ENCODE measurements at places on chromosomes 5 and 9. TPM values are rescaled to one million over a fixed set of nuclear protein-coding genes. Genes with fewer than 3 reads are reported as not detected.

FBN2 gene
- 7.2 TPM for total RNA-seq

FGD3 gene
- not detected for total RNA-seq

HRCT1 gene
- 2.4 TPM for total RNA-seq

TMEM141 gene
- 52.5 TPM for total RNA-seq

CNTFR gene
- 0.56 TPM for total RNA-seq

PCDHB15 gene
- total RNA-seq: 1.6 TPM

SPINK5 gene
- total RNA-seq: not detected

MAMDC4 gene
- 0.37 TPM for total RNA-seq

PCDHB2 gene
- total RNA-seq: 1.9 TPM

FCN1 gene
- not detected for total RNA-seq

SH3GL2 gene
- not detected for total RNA-seq

SHOC1 gene
- total RNA-seq: not detected

PCDHA9 gene
- 0.05 TPM for total RNA-seq

ANKRD34B gene
- total RNA-seq: not detected

ADAMTS2 gene
- total RNA-seq: 112 TPM

PTGR1 gene
- 111 TPM for total RNA-seq

PCDH12 gene
- total RNA-seq: 2.5 TPM

FAM221B gene
- total RNA-seq: not detected

NOXA1 gene
- total RNA-seq: 0.12 TPM

ANKRD31 gene
- total RNA-seq: 0.05 TPM

OSTF1 gene
- 31.3 TPM for total RNA-seq

TNFAIP8 gene
- total RNA-seq: 10.5 TPM

Data from cardiac ventricle fibroblast (primary cell).